ENCODE measurements at places on chromosomes 6 and 20. TPM values are rescaled to one million over a fixed set of nuclear protein-coding genes. Genes with fewer than 3 reads are reported as not detected.

Gene C2
- 2.9 TPM for total RNA-seq

Gene ACTL10
- total RNA-seq, result 1.5 TPM

DNA sequence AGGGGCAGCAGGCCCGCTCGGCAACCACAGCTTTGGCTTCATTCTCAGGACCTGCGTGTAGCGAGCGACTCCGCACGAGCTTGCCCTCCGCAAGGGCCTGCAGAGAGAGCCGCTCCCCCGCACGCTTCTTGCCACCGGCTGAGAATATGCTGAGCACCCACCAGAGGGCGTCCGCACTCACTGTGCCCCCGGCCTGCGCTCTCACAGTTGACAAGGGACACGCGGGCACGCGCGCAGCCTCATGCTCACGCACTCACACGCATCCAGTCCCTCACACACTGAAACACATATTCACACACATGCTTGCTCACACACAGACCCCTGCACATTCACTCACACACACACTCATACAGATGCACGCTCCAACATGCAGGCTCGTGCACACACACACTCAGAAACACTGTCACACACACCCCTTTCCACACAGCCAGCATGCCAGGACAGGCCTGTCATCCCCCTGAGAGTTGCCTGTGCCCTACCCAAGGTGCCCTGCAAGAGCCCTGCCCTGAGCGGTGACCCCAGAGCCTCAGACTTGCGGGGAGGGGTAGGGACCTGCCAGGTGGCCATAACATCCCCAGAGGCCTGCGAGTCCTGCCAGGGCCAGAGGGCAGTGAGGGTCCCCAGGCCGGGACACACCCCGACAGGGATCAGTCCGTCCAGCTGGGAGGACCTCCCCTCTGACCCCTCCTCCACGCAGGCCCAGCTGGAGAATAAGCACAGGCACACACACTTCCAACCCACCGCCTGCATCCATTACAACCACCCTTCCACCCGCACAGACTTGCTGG is 174.1 kb downstream of the BMP7 start:
- H3K4me1 ChIP-seq, result peaks cover 15% of the 10 kb centered on the region
- no peak for DNase-seq
- H3K27me3 ChIP-seq, result no peaks in the 10 kb centered on the region
- no peak overlapping the region for H3K27ac ChIP-seq

DNA sequence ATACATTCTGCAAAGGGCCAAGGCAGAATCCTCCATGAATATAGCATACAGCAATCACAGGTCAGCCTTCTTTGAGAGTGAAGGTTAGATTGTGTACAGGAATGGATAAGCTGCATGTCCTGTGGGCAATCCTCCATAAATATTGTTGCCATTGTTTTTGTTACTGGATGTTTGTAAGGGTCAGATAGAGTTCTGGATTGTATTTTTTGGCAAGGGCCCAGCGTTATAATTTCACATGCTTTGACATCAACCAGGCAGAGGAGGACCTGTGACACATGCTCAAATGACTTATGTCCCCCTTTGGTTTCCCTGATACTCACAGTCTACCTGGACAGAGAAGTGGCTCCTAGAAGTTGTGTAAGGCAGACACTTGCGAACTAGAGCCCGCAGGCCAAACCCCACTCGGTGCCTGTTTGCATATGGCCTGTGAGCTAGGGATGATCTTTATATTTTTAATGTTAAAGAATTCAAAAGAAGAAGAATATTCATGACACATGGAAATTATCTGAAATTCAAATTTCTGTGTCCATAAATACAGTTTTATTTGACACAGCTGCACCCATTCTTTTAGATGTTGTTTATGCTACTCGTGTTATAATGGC is 5.4 kb downstream of the LY86 start:
- DNase-seq, result no peak
- peaks cover 4% of the 10 kb centered on the region for H3K27me3 ChIP-seq
- H3K4me3 ChIP-seq, result no peak overlapping the region
- H3K36me3 ChIP-seq, result no peaks in the 10 kb centered on the region
- no peak overlapping the region for H3K27ac ChIP-seq

DNA sequence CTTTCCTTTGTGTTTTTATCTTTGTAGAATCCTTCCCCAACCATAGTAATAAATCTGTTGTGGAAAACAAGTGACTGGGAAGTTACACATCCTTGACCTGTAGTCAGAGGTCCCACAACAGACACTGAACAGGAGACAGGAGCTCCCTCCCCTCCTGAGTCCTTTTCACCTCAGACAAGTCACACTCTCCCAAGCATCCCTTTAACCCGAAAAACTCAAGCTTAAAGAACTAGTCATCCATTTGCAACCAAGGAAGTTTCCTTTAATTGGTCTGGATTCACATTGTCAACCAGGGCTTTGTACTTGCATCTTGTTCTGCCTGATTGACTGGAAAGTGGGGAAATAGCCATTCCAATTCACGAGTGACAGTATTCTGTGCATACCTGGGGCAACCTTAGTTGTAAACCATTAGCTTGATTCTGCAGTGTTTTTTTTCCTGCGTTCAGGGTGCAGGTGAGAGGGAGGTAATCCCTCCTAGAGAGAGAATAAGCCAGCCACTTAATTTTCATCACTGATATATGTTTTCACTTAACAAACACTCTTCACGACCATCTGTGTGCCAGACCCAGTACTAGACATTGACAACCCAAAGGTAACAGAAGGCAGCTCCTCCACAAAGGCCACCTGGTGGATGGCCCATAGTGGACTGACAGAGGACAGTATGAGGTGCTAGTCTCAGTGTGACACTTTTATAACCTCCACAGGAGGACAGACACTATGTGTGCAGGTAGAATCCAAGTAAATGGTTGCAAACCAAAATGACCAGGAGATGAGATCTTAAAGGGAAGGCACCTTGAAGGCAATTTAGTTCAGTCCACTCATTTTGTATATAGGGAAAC is 112.4 kb downstream of the SLX4IP start:
- H3K27ac ChIP-seq, result no peak overlapping the region
- H3K36me3 ChIP-seq, result no peaks in the 10 kb centered on the region
- DNase-seq, result no peak
- H3K27me3 ChIP-seq, result no peaks in the 10 kb centered on the region

DNA sequence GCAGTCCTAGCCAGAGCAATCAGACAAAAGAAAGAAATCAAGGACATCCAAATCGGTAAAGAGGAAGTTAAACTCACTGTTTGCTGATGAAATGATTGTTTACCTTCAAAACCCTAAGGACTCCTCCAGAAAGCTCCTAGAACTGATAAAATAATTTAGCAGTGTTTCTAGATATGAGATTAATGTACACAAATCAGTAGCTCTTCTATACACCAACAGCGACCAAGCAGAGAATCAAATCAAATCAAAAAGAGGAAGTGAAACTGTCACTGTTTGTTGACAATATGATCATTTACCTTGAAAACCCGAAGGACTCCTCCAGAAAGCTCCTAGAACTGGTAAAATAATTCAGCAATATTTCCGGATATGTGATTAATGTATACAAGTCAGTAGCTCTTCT is 21.7 kb downstream of the SERPINB9 start:
- DNase-seq, result no peak
- no peak overlapping the region for H3K4me3 ChIP-seq
- H3K4me1 ChIP-seq, result peaks cover 14% of the 10 kb centered on the region
- H3K36me3 ChIP-seq, result no peaks in the 10 kb centered on the region

Gene DPPA5
- total RNA-seq, result not detected

Gene SHLD1
- total RNA-seq, result 0.98 TPM

DNA sequence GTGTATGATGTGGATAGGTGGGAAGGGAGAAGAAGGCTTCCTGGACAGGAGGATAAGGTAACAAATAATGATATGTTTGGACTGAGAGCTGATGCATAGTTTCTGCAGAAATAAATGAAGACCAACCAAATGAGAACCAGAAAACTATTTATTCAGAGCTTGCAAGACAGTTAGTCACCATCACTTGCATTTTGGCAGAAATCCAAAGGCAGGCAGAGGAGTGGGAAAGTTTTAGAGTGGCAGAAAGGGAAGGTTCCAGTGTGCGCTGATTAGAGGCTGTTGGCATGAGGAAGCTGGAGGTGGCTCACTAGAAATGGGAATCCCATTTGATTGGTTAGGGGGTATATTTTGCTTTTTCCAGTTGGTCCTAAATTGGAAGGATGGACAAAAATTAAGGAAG is 13.0 kb upstream of the F13A1 start:
- no peak overlapping the region for H3K27ac ChIP-seq
- no peak for DNase-seq
- H3K4me1 ChIP-seq, result no peaks in the 10 kb centered on the region
- no peaks in the 10 kb centered on the region for H3K27me3 ChIP-seq

Gene CDH26
- total RNA-seq, result 6.6 TPM

GRCh38 chr6:37313723-37314486 is 39.9 kb upstream of the RNF8 start:
- DNase-seq, result no peak
- H3K4me3 ChIP-seq, result no peak overlapping the region
- H3K4me1 ChIP-seq, result peaks cover 5% of the 10 kb centered on the region
- H3K36me3 ChIP-seq, result peaks cover 54% of the 10 kb centered on the region

DNA sequence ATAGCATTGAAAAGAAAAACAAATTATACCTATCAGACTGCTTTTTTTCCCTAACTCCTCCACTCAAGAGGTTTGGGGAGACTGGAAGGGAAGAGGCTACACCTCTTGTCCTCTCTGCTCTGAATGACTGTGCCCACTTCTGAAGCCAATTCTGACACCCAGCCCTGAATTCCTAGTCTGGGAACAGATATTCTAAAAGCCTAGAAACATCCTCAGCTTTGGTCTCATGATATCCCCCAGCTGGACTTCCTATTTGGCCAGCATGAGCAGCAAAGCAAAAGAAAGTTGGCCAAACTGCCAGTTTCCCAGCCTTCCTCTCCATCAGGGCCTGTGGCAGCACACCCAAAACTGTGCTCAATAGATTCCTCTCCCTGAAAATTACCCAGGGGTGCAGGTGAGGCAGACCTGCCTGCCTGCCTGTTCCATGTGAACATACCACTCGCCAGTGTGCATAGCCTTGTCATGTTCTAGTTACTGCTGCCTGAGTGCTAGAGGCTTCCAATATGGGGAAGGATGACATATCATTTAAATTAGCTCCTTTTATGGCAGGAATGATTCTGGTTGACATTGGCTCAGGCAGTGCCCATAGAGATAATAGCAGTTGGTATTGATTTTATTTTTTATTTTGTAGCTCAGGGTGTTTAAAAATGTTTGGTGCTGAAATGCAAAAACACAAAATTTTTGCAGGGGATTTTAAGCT is 152.1 kb upstream of the RIN2 start:
- H3K4me3 ChIP-seq, result no peak overlapping the region
- H3K4me1 ChIP-seq, result peaks cover 14% of the 10 kb centered on the region
- no peaks in the 10 kb centered on the region for H3K27me3 ChIP-seq
- H3K36me3 ChIP-seq, result no peaks in the 10 kb centered on the region

- H3K4me1 ChIP-seq, result peaks cover 10% of the 10 kb centered on the region
- H3K27ac ChIP-seq, result no peak overlapping the region
- no peak overlapping the region for H3K4me3 ChIP-seq
- no peak for DNase-seq
- H3K36me3 ChIP-seq, result no peaks in the 10 kb centered on the region
These were observed 48.6 kb upstream of the FABP7 start for GRCh38 chr6:122730775-122731386.

- no peak overlapping the region for H3K27ac ChIP-seq
- no peaks in the 10 kb centered on the region for H3K36me3 ChIP-seq
- no peaks in the 10 kb centered on the region for H3K4me1 ChIP-seq
- no peak overlapping the region for H3K4me3 ChIP-seq
- no peaks in the 10 kb centered on the region for H3K27me3 ChIP-seq
These were observed 266.9 kb downstream of the CD109 start for GRCh38 chr6:73962884-73963283.

- no peaks in the 10 kb centered on the region for H3K36me3 ChIP-seq
- no peak overlapping the region for H3K4me3 ChIP-seq
- H3K4me1 ChIP-seq, result no peaks in the 10 kb centered on the region
These were observed 54.1 kb upstream of the PDE7B start for GRCh38 chr6:135797361-135797760.

DNA sequence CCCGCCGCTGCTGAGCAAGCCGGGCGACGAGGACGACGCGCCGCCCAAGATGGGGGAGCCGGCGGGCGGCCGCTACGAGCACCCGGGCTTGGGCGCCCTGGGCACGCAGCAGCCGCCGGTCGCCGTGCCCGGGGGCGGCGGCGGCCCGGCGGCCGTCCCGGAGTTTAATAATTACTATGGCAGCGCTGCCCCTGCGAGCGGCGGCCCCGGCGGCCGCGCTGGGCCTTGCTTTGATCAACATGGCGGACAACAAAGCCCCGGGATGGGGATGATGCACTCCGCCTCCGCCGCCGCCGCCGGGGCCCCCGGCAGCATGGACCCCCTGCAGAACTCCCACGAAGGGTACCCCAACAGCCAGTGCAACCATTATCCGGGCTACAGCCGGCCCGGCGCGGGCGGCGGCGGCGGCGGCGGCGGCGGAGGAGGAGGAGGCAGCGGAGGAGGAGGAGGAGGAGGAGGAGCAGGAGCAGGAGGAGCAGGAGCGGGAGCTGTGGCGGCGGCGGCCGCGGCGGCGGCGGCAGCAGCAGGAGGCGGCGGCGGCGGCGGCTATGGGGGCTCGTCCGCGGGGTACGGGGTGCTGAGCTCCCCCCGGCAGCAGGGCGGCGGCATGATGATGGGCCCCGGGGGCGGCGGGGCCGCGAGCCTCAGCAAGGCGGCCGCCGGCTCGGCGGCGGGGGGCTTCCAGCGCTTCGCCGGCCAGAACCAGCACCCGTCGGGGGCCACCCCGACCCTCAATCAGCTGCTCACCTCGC is 1.5 kb downstream of the ARID1B start:
- no peak for DNase-seq
- H3K36me3 ChIP-seq, result no peaks in the 10 kb centered on the region
- peak overlapping the region; percentile 91 for H3K4me3 ChIP-seq
- peaks cover 54% of the 10 kb centered on the region for H3K4me1 ChIP-seq

DNA sequence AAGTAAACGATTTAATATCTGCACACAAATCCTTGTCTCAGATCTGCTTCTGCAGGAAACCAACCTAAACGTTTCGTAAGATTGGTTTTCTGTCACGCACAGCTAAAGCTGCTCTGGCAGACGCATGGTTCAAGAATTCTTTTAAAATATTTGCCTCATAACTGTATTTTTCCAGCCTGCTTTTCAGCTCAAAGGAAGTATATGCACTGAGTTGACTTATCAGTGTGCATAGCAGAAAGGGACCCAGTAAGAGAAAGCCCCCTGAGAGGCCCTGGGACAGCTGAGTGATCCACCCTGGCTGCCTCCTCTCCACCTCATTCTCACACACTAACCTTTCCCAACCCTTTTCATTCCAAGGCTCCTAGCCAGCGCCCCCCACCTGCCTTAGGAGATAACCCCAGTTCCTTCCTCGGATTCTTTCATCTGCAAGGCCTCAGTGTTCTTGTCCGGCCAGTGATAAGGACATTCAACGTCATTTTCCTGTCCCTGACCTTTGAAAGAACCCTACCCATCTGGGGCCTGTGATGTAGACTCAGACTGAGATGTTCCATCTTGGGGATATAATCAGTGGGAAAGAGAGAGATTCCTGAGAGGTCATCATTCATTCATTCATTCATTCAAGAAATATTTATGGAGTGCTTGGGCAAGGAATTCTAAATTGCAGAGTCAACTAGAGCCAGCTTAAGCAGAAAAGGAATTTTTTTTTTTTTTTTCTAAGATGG is 22.4 kb upstream of the SLC9A8 start:
- no peak overlapping the region for H3K27ac ChIP-seq
- no peaks in the 10 kb centered on the region for H3K27me3 ChIP-seq
- H3K36me3 ChIP-seq, result no peaks in the 10 kb centered on the region
- no peak overlapping the region for H3K4me3 ChIP-seq

Gene OPN5
- not detected for total RNA-seq

- H3K27ac ChIP-seq, result no peak overlapping the region
- no peaks in the 10 kb centered on the region for H3K4me1 ChIP-seq
- no peak for DNase-seq
- H3K27me3 ChIP-seq, result no peaks in the 10 kb centered on the region
These were observed 75.3 kb upstream of the MRAP2 start for GRCh38 chr6:83958241-83958685.

Gene HLA-DPA1
- 82.3 TPM for total RNA-seq

Measured in vagina (tissue), 2 donors.